ENCODE measurements at places on chromosomes 16 and 17.

DNA sequence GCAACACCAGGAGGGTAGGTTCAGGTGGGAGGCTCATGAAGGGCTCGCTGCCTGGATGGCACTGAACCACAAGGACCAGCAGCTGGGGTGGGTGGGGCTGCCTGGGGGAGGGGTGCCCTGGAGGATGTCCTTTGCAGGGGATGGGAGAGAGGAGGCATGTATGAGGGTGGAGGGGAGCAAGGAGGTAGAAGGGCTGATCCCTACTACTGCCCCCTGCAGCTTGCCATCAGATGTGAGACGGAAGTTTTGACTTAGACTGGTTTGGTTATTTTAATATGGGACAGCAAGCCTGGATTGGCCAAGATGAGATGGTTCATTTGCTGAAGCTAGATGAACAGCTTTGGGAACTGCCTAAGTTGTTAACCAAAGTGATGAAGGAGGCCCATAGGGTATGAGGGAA is 115.9 kb downstream of the SEC14L1 start:
- DNase-seq = no peak

DNA sequence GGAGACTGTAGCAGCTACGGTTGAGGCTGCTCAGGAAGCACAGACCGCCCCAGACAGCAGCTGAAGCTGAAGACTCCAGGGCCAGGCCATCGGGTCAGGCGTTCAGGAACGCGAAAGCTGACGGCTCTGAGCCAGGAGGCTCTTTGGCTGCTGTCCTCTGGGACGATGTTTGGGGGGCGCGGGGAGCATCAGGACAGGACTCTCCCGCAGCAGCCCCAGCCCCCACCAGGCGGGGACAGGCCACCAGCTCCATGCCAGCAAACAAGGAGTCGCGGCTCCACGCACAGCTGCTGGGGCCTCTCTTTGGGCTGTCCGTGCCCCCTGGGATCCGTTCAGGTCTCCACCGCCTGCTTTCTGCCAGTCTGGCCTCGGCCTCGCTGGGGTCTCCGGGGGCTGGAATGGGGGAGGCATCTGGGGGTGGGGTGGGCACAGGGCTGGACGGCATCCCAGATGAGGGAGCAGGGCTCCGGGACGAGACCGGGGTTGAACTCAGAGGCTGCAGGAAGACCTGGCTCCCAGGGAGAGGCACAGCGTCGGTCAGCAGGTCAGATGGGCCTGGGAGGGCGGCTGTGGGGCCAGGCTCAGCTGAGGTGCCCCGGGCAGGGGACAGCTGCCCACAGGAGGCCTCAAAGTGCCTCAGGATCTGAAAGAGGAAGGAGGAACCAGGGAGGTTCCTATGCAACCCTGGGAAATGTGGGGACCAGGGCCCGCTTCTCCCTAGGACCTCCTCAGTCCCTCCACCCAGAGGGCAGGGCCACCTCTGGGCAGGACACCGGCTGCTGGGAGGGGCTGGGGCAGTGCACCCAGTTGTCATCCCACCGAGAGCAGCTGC is 6.3 kb upstream of the CEP131 start:
- DNase-seq = no peak

DNA sequence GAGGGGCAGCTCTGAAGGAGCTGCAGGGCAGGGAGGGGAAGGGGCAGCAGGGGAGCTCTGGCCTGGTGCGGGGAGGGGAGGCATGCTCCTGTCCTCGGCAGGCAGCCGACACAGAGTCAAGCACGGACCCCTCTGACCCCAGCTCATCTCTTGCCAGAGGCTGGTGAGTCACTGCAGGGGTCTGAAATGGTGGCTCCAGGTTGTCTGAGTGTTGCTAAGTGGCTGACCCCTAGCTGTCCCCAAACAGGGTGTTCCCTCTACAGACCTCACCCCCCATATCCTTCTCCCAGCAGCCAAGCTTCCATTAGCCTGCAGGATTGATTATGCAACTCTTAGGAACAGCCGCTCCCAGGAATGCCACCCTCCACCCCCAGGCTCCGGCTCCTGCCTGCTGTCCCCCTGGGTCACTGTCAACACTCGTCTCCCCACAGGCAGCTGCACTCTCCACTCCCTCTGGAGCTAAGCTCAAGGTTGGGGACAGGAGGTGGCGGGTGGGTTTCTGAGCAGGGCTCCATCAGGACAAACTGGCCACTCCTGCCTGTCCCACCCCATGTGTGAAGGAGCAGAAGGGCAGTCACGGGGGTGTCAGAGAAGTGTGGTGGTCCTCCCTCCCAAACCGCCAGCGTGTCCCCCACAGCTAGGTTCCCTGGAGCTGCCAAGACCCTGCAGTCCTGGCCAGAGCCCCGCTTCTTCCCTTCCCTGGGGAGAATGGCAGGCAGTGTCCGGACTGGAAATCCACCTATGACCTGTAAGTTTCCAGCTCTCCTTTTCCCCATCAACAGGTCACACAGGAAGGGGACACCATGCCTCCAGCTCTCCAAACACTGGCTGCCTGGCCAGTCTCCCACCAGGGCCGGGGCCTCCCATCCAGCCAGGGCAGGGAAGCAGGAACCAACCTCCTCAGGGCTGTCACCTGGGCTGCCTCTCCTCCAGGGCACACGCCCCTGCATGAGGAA is 1.0 kb downstream of the MYLK3 start:
- DNase-seq = no peak

- no peak for DNase-seq
These were observed 11.8 kb upstream of the SLFN13 start for GRCh38 chr17:35460354-35460851.

DNA sequence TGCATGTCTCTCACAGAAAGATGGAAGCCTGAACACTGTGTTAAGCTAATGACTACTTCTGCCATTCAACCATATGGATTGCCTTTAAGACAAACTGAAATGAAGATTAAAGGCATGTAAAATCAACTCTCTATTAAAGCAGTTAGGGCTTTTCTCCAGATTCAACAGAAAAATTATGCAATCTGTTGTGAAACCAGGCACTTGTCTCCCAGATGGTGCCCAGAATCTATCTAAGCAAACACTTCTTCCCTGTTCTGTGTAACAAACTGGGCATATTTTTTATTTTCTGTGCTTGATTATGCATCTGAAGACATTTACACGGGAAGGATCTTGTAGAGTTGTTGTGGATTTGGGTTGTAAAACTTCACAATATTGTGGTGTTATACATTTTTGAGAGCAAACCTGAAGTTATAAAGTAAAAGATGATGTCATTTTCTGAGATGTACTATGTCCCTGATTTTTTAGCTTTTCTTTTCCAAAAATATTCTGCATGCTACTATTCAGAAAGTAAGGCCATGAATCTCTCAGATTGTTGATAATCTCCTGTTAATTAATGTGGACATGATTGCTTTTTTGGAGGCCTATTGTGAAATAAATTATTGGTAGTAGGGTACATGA is 1550.3 kb downstream of the CDH8 start:
- DNase-seq = peak; percentile 4

- DNase-seq = no peak
These were observed 12.9 kb downstream of the VASN start for GRCh38 chr16:4384509-4384942.

GRCh38 chr16:28110074-28110473 is 46.6 kb upstream of the GSG1L start:
- no peak for DNase-seq

DNA sequence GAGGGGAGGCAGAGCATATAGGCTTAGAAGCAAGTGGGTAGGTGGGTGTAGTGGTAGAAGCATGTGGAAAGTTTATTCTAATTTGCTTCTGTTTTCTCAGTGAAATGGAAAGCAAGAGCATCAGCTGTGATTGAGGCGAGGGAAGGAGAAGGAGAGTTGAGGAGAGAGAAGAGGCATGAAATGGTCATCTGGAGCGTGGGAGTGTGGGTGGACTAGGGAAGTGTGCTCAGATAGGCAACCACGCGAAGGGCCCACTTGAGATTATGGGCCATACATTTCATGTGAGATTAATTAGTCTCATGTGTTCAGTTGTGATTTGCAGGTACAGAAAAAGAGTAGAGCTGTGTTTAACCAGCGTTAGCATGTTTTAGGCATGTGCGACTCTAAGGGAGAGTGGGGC is 20.8 kb upstream of the CDC6 start:
- peak; percentile 18 for DNase-seq

GRCh38 chr16:87765473-87765775 is 362 bp downstream of the KLHDC4 start:
- no peak for DNase-seq

DNA sequence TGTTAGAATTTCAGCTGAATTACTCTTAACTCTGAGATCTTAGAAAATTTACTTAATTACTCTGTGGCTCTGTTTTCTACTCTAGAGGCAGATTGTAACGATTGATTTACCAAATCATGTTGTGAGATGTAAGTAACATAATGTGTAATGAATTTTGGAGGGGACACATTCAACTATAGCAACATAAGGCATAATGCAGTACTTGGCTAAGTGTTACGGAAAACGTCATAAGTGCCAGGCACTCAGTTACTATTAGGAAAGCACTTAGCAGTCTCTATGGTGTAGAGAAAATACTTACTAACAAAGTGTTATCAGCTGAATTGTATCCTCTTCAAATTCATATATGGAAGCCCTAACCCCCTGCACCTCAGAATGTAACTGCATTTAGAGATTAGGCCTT is 40.6 kb upstream of the CDH8 start:
- DNase-seq = no peak

DNA sequence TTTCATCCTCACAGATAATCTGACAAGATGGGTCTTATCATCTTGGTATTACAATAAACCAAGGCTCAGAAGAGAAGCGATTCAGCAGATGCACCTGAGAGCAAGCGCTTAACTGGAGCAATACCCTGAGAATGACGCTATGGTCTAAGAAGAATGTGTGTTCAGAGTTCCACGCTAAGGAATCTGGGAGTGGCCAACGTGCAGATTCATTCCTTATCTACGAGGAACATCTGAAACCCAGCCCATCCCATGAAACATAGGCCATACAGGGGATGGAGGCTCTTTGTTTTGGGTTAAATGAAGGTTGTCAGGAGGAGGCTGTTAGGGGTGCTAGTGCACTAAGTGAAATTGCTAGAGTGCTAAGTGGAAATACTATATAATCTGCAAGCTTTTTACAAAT is 28.5 kb upstream of the KDM8 start:
- DNase-seq = peak; percentile 11

DNA sequence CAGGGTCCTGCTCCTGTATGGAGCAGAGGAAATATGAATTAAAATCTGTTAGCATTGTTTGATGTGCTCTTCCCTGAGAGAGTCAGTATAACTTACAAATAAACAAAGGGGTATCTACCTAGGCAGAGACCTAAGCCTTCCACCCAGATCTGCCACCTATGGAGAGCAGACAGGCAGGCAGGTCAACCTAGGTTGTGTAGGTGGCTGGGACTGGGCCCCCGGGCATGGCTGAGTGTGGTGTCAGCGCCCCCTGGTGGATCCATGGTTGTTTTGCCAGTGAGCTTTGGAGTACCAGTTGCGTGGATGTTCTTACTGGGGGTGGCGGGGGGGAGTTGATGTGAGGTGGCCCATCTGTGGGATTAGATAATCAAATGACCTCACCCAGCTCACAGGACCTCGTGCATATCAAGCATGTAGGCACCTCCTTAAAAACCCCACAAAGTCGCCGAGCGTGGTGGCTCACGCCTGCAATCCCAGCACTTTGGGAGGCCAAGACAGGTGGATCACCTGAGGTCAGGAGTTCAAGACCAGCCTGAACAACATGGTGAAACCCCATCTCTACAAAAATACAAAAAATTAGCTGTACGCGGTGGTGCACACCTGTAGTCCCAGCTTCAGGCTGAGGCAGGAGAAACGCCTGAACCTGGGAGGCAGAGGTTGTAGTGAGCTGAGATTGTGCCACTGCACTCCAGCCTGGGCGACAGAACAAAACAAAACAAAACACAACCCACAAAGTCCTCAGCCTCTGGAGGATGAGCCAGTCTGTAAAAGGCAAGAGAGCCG is 17.6 kb downstream of the DUS2 start:
- DNase-seq = peak; percentile 84

GRCh38 chr17:36999471-36999870 is 50.7 kb downstream of the AATF start:
- no peak for DNase-seq
